ENCODE measurements at places on chromosomes 2 and 18.

DNA sequence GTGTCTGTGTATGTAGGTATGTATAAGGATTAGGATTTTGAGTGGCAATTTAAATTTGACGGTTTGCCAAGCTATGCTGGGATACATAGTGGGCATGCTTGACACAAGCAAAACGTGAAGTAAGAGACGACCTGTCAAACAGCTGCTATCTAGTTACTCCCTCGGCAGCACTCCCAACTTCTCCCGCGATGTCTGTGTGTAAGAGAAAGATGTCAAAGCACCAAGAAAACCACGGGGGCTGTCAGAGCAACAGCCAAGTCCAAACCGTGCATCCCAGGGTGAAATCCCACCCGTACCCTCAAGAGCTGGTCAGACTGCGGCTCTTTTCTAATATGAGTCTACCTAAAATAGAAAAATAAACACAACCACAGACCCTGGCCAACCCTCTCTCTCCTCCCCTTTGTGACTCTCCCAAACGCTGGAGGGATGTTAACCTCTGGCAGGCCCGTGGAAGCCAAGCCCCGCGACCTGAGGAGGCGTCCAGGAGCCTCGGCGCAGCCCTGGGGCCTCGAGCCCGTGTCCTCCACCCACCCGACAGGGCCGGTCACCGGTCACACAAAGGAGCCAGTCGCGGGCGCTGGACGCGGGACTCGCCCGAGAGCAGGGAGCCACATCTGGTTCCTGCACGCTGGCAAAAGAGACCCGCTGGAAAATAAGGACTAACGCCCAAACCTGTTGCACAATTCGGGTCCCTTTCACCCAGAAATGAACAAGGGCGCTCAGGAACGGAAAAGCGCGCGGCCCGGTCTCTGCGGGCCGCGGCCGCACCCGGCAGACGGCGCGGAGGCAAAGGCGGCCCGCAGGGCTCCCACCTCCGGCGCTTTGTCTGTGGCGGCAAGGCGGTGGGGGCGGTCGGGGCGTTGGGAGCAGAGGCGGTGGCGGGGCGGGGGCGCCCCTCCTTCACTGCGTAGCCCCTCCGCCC, 925 bp downstream of the SESTD1 start:
- no peak for DNase-seq

GRCh38 chr18:77948567-77948966, 698.9 kb downstream of the GALR1 start:
- no peak for DNase-seq

DNA sequence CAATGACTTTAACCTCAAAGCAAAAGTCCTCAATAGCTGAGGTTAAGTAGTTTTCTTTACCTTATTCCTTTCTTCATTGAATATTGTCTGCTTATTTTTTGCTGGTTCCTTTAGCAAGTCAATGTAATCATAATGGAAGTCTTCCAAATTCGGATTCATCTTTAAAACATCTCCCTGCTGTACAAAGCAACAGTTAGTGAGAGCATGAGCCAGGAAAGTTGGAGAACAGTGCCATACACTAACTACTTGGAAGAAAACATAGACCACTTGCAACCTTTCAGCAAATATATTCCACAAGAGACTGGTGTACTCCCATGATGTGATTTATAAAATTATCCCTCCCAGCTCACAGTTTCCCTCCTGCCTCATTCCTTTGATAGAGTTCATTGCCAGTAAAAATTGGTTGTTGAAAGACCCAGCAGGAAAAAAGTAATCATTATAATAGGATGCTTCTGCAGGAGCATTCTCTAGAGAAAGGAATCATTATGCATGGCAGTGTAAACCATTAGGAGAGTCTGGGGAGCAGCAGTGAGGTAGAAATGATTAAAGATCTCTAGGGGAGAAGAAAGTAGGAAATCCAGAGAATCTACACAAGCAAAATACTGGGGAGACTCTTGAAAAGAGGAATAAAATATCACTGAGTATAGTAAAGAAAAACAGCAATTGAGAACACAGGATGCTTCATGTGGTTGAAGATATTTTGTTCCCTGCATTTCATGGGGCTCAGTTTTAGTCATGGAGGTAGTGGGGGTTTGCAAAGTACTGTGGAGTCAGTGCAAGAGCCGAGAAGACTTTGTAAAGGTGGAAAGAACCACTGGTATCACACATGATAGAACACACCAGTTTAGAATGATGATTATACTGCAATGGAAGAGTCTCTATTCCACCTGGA, 38.6 kb upstream of the TTN start:
- DNase-seq, result no peak

GRCh38 chr2:168780669-168781071, 21.8 kb upstream of the NOSTRIN start:
- DNase-seq, result no peak

DNA sequence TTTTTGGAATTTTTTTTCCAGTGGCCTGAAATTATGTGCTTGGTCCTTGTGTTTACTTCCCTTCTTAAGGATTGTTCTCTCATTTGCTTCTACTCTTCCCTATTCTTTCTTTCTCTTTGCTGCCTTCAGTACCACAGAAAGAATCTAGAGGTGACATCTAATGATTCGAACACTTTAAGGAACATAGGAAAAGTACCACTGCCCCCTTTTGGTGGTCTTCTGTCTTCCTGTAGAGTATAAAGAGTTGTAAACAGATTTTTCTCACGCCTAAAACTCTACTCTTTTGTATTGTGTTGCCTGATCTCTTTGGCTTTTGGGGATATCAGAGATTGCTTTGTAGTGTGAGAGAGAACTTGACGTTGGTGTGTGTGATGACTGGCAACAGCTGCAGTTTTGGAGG, 7.0 kb upstream of the SCTR start:
- no peak for DNase-seq

DNA sequence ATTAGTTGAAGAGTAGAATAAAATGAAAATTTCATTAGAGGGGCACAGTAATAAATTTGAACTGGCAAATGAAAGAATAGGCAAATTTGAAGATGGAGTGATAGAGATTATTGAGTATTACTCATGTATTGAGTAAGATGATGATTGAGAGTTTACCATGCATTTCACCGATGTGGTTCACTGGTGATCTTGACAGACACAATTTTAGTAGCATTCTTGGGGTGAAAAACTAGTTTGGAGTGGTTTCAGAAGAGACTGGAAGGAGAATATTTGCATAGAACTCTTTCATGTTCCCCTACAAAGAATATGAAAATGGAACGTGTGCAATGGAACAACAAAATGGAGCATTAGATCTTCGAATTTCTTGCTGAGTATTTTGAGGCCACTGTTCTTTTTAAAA, 121.4 kb downstream of the ASXL3 start:
- no peak for DNase-seq

DNA sequence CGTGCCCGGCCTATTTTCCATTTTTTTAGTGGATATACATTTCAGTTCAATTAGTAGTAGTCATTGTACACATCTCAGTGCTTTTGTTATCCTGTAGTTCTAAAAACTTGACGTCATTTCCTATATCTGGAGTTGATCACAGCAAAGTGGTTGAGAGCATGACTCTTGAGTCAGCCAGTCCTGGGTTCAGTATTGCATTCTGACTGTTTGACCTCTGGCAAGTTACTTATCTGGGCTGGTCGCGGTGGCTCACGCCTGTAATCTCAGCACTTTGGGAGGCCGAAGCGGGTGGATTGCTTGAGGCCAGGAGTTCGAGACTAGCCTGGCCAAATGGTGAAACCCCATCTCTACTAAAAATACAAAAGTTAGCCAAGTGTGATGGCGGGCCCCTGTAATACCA, 50.4 kb upstream of the PPM1B start:
- DNase-seq, result no peak

- DNase-seq, result no peak
Observed at GRCh38 chr2:71558300-71559051, 105.1 kb downstream of the DYSF start.

DNA sequence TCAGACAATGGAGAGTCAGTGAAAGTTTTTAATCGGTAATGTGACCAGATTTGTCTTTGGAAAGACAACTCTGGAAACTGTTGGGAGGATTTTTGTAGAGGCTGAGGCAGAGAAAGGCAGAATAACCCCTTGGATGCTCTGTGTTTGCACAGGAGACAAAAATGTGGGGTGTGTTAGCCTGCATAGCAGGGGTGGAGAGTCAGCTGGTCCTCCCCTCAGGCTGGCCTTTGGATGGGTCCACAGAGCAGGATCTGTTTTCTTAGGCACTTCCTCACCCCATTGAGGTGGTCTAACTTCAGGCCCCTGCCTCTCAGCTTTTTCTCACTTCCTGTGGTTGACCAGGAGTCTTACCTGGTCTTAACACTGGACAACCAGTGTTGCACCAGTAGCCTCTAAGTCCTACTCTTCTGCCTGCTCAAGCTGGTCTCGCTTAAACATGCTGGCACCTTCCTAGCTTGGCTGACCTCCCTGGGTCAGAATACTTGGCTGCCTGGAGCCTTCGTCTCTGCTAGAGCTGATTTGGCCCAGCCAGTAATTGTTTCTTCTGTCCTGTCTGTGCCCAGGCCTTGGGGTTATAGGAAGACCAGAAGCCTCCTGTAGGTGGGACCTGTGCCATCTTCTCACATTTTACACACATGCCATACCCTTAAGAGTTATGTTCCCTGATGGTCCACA, 259.8 kb upstream of the RASGRP3 start:
- no peak for DNase-seq

- DNase-seq, result no peak
Observed at GRCh38 chr2:237213315-237214022, 127.8 kb downstream of the COPS8 start.

GRCh38 chr2:233062946-233063268, 2.8 kb downstream of the INPP5D start:
- no peak for DNase-seq

GRCh38 chr2:70817284-70817954, 3.0 kb downstream of the CLEC4F start:
- DNase-seq, result no peak

- no peak for DNase-seq
Observed at GRCh38 chr18:63150942-63151421, 168.6 kb downstream of the BCL2 start.

DNA sequence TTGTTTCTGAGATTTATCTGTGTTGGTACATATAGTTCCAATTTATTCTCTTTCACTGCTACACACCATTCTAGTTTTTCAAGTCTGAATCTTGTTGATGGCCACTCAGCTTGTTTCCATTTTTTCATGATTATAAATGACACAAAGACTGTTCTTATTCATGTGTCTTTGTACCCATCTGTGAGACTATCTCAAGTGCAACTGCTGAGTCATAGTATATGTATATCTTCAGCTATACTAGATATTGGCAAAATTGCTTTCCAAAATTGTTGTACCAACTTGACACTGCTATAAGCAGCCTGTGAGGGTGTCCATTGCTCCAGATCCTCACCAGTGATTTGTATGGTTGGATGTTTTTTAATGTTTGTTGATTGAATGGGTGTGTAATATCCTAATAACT, 37.2 kb upstream of the RTN4 start:
- no peak for DNase-seq

GRCh38 chr2:176589287-176589686, 320.0 kb downstream of the MTX2 start:
- no peak for DNase-seq

- DNase-seq, result no peak
Observed at GRCh38 chr2:222318712-222319585, 20.2 kb upstream of the PAX3 start.

GRCh38 chr18:58552057-58552461, 76.8 kb downstream of the ALPK2 start:
- no peak for DNase-seq

- no peak for DNase-seq
Observed at GRCh38 chr2:238203973-238204683, 633 bp upstream of the ILKAP start.

DNA sequence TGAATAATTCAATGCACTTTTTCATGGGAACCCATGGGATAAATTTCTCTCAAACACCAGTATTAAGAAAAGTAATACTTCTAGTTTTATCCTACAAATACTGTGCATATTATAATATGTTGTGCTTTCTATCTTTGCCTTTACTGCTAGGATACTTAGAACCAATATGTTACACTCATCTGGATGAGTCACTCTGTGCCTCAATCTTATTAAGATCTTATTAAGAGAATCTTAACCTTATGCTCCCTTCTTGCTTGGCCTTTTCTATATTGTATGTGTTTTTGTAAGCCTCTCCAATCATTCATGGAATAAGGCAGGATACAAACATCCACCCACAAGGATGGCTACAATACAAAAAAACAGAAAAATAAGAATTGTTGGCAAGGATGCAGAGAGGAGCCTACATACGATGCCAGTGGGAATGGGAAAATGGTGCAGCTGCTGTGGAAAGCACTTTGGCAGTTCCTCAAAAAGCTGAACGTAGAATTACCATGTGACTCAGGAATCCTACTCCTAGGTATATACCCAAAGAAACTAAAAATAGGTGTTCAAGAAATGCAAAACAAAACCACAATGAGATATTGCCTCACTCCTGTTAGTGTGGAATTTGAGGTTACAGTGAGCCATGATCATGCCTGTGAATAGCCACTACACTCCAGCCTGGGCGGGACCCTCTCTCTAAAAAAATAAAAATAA, 10.7 kb upstream of the TWSG1 start:
- DNase-seq, result no peak

DNA sequence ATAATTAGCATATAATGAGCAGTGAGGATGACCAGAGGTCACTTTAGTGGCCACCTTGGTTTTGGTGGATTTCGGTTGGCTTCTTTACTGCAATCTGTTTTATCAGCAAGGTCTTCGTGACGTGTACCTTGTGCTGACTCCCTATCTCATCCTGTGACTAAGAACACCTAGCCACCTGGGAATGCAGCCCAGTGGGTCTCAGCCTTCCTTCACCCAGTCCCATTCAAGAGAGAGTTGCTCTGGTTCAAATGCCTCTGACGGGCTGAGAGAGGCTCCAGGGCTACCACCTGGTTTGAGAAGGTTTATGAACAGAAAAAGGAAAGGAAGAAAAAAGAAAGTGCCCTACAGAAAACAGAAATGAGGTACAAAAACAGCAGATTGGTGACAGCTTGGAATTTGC, 738.7 kb downstream of the SOCS6 start:
- DNase-seq, result no peak

GRCh38 chr2:8496617-8497016, 185.2 kb upstream of the ID2 start:
- DNase-seq, result no peak

GRCh38 chr2:119431155-119431975, at the start of gene TMEM37:
Gene TMEM37, plus strand, starts transcription at chr2:119431854. Its CDS starts 50 bp downstream, at chr2:119431904.
- DNase-seq, result no peak

- DNase-seq, result no peak
Observed at GRCh38 chr2:74831693-74832530, 2.0 kb upstream of the HK2 start.

GRCh38 chr2:84874381-84875212, 6.3 kb downstream of the TRABD2A start:
- DNase-seq, result no peak

DNA sequence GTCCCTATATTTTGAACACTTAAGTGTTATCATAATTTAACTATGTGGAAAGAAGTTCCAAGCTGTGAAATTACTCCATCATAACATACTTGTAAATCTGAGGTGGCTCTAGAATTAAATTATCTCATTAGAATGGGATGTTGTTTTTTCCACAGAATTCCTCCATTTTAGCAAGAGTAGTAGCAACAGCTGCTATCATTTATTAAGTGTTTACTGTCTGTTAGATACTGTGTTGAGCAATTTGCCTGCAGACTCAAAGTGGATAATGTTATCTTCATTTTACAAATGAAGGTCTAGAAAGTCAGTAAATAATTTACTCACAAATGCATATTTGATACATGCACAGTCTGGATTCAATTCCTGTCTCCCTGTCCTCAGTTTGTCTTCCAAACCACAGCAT, 504.8 kb upstream of the NRP2 start:
- DNase-seq, result no peak
